Activated CD4-positive, alpha-beta T cell treated with anti-CD3 and anti-CD28 coated beads for 4 hours (primary cell): ENCODE measurements at places on chromosomes 12 and 14.

GRCh38 chr14:84825481-84826251 lies 704.3 kb upstream of the FLRT2 start:
- DNase-seq = no peak

GRCh38 chr12:92926549-92926948 lies 2.5 kb downstream of the EEA1 start:
- no peak for DNase-seq

DNA sequence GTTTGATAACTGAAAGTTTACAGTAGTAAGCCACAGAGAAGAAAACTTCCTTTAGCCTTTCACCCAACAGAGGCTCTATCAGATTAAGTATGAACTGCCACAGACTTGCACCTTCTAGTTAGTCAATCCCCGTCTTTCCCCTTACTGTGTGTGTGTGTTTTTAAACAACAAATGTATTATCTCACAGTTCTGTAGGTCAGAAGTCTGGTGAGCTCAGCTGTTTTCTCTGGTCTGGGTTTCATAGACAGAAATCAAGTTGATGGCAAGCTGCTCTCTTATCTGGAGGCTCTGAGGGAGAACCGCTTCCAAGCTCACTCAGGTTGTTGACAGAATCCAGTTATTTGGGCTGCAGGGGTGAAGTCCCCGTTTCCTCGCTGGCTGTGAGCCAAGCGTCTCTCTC lies 320.5 kb downstream of the PRKD1 start:
- DNase-seq = no peak

GRCh38 chr12:116931665-116932064 lies 20.9 kb downstream of the FBXW8 start:
- no peak for DNase-seq

DNA sequence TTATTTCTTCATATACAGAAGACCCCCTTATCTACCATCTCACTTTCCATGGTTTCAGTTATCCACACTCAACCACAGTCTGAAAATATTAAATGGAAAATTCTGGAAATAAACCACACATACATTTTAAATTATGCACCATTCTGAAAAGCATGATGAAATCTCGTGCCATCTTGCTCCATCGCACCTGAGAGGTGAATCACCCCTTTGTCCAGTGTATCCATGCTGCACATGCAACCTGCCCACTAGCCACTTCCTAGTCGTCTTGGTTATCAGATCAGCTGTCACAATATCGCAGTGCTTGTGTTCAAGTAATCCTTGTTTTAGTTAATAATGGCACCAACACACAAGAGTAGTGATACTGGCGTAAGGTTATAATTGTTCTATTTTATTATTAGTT lies 145.7 kb downstream of the C12orf42 start:
- no peak for DNase-seq

- DNase-seq = no peak
These were observed 15.1 kb downstream of the ADIPOR2 start for GRCh38 chr12:1705774-1706631.

- no peak for DNase-seq
These were observed 84.0 kb downstream of the RNF34 start for GRCh38 chr12:121483949-121484348.
